ENCODE measurements at places on chromosomes 1 and 21. TPM values are rescaled to one million over a fixed set of nuclear protein-coding genes. Genes with fewer than 3 reads are reported as not detected.

The OR1C1 gene
- total RNA-seq, result not detected

The RGL1 gene
- 66.8 TPM for total RNA-seq

The HEYL gene
- 5.8 TPM for total RNA-seq

The FCN3 gene
- total RNA-seq, result 33.1 TPM

The ELF3 gene
- total RNA-seq, result 0.47 TPM

GRCh38 chr1:43387976-43388599 is 1.5 kb downstream of the MED8 start:
- no peak for DNase-seq

DNA sequence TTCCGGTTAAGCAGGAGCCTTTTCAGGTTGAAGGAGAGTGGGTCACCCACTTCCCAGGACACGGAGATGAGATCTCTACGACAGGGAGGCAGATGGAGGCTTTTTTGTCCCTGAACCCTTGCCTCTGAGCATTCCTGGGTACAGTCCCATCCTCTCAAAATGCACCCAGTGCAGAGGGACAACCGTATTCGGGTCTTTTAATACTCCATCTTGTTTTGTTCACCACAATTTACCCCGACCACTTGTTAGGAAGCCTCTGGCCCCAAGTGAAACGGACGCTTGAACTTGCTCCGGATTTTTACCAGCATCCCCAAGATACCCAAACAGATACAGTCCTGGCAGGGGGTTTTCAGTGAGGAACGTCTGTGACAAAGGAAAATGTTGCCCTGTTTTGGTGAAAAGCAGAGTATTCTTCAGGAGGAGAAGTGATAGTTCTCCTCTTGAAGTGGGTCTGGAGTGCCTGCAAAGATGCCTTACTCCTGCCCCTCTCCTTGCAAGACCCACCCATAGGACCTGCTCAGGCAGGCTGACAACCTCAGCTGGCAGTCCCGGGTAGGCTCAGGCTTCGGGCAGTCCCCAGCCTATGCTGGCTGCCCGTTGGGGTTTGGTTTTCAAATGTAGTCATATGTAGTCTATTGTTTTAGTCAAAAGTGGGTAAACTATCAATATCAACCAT is 669 bp upstream of the ARL8A start:
- DNase-seq, result no peak

- no peak for DNase-seq
Observed at GRCh38 chr1:27601321-27601770, 2.6 kb downstream of the AHDC1 start.

GRCh38 chr21:38219049-38219628 is 37.7 kb upstream of the KCNJ15 start:
- DNase-seq, result peak; percentile 66

DNA sequence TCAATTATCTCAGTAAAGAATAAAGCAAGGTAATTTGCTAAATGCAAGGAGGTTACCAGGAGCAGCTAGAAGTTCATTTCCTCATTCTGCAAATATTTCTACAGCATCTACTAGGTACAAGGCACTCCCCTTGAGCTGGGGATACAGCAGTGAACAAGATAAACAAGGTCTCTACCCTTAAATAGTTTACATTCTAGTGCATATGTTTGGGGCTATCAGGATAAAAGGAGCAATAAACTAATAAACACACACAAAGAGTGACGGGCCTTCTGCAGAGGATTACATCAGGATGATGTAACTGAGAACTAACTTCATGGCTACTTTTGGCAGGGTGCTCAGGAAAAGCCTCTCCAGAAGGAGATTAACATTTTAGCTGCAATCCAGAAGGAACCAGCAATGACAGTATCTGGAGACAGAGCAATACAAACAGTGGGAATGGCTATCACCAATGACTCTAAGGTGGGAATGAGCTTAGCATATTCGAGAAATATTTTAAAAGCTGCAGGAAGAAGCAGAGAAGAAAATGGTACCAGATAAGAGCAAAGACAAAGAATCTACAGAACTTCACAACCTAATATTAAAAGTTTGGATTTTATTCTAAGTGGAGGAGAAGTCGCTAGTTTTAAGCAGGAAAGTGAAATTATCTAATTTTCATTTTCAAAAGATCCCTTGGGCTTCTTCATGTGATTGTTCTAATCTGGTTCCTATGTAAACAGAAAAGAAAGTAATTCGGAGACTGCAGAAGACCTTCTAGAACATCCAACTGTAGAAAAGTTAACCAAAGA is 25.8 kb downstream of the TP53BP2 start:
- no peak for DNase-seq

GRCh38 chr1:164728719-164729118 is 169.7 kb downstream of the PBX1 start:
- no peak for DNase-seq

GRCh38 chr1:18041685-18042355 is 65.8 kb upstream of the IGSF21 start:
- DNase-seq, result no peak

GRCh38 chr1:109136766-109137165 is 22.9 kb downstream of the ELAPOR1 start:
- no peak for DNase-seq

DNA sequence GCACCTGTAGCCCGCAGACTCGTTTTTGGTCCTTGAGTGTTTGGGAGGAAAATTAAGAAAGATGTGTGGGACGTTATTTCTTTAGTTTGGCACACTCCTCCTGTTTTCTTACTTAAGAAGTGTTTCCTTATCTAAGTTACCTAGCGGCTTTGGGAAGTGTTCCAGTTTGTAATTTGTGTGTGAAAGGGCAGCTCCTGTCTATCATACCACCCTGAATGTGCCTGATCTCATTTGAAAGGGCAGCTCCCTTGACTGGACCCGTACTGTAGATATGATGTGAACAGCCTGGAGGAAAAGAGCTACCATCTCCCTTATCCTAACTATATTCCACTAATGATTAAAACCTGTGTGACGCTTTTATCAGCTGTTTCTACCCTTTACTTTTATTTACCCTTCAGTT is 314.3 kb downstream of the CHRM3 start:
- DNase-seq, result no peak
